ENCODE measurements at places on chromosomes 4 and X.

DNA sequence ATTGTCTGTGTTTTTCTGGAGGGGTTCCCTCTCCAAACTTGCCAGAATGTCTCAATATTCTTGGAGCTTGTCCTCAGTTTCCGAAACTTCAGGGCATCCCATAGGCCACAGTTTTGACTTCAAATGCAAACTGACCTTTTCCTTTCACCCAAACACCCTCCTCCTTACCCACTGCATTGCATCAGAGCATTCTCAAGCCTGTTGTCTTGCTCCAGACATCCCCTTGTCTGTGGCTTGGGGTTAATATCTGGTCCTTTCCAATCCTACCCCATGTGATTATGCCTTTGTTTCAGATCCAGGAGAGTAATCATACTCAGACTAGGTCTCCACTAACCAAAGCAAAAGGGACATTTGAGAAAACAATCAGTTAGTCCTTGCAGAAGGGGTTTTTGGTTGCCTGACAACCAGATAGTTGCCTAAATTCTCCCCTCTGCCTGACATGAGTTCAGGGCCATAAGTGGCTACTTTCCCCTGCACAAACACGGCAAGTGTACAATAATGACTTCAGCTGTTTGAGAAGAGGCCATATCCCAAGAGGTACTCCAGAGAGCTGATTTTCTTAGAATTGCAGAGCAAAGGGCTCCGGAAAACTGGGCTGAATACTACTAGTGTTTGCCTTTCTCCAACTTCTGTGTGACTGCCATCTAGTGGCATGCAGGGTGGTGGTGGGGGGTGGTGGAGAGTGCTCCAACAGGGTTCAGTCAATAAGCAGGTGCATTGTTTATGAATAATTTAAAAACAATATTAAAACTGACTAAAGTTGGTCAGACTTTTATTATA is 130.2 kb downstream of the CHRDL1 start:
- DNase-seq = no peak

GRCh38 chr4:151865312-151865711 is 104.5 kb upstream of the GATB start:
- DNase-seq = no peak

DNA sequence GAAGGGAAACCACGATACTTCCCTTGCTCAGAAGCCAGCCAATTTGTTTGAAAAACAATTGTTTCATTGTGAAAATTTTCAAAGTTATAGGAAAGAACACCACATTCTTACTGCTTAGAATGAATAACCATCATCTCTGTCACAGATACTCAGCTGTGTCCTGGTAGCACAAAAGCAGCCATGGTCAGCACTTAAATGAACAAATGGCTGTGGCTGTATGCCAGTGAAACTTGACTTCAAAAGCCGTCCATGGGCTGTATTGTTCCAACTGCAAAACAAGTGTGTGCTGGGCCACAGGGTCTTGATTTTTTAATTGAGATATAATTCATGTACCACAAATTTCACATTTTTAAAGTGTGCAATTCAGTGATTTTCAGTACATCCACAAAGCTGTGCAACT is 19.6 kb downstream of the NSDHL start:
- no peak for DNase-seq

DNA sequence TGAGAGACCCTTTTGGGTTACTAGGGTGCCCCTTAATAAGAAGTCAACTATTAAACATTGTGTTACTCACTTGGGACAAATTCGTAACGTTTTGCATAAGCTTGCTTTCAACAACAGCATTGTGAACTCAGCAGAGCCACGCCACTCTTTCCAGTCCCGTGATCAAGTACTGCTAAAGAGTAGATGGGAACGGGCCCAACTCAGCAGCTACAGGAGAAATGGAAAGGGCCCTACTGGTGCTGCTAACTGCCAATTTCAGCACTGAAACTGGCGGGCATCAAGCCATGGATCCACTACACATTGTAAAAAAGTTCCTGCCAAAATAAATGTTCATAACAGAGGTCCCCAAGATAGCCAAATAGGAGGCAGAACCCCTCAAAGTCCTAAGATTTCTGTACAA is 19.0 kb upstream of the DHX15 start:
- DNase-seq = no peak

DNA sequence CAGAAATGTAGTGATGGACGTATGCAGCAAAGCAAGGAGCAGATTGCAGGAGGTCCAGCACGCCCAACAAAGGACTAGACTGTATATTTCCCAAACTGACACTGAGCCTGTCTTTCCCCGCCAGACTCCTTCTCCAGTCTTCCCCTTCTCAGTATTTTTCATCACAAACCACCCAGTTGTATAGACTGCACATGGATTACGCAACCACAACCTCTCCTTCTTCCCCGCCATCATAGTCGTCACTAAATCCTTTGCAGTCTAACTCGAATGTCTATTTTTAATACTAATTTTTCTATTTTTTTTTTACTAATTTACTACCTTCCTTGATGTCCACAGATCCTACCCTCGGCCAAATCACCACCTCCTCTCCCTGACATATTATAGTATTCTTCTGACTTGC is 105.4 kb downstream of the MTNR1A start:
- DNase-seq = no peak

GRCh38 chr4:141636082-141636770 is at the start of gene IL15:
TSS of gene IL15 (plus strand) at chr4:141636583. CDS start at chr4:141719465, 82,882 bp downstream.
- no peak for DNase-seq

- DNase-seq = no peak
Observed at GRCh38 chrX:143854006-143854405, 29.9 kb upstream of the UBE2NL start.

DNA sequence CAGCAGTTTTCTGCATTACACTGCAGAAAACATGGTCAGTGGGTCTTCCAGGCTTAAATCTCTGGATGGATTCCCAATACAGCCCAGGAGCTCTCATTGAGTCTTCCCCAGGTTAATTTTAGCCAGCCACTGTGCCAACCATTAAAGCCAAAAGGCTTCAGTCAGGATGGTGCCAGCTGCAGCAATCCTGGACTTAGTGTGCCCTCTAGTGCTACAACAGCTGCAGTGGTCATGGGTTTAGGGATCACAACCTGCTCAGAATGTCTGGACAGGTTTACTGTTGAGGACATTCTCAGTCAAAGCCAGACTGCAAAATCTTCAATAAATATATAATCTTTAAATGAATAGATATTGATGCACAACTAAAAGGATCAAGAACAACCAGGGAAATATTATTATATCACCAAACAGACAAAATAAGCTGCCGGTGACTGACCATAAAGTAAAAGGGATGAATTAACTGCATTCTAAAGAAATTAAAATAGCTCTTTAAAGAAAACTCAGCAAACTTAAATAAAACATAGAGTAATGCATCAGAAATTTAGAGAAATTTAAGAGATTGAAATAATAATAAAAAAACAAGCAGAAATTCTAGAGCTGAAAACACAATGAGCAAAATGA is 639.9 kb downstream of the SPOCK3 start:
- peak; percentile 39 for DNase-seq

DNA sequence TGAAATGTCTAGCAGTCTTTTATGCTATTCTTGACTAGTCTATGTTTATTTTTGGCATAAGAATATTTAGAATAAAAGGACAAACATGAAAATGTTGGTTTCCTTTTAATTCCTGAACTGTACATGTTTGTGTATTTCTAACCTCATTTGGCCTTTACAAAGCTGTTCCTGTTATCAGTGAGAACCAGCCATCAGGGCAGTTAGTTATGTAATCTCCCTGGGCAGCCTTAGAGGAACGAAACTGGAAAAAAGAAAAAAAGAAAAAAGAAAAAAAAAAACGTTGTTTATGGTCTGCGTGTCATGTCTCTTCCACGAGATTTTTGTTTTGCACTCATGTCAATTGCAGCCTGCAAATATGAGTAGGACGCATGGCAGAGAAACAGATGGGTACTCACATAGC is 193.7 kb downstream of the MAGEB5 start:
- DNase-seq = no peak

DNA sequence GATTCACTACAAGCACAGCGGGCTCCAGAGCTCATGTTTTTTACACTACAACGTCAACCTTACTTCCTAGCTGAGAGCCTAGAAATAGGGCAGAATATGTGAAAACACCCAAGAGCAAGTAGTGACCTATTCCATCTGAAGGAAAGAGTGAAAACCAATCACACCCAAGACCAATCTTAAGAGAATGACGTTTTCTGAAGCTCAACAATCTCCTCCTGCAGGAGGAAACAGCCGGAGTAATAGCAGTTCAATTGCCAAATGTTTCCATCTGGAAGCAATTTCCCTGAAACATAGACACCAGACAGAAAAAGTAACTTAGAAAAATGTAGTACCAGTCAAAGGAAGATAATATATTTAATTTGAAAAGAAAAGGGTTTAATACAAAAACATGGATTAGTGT is 142.4 kb downstream of the ANXA5 start:
- DNase-seq = no peak

- no peak for DNase-seq
Observed at GRCh38 chr4:72817012-72817411, 248.0 kb upstream of the ADAMTS3 start.

GRCh38 chr4:168082379-168082778 is 10.0 kb upstream of the ANXA10 start:
- DNase-seq = no peak

Data from NCI-H1436 treated with DMSO at 0.1 percent for 48 hours (cell line).